ENCODE measurements at places on chromosomes 13 and 19. TPM values are rescaled to one million over a fixed set of nuclear protein-coding genes. Genes with fewer than 3 reads are reported as not detected.
A peak's percentile ranks its signal among the peaks of the same experiment; 100 is the strongest.

The CGB2 gene
- polyA plus RNA-seq: not detected

DNA sequence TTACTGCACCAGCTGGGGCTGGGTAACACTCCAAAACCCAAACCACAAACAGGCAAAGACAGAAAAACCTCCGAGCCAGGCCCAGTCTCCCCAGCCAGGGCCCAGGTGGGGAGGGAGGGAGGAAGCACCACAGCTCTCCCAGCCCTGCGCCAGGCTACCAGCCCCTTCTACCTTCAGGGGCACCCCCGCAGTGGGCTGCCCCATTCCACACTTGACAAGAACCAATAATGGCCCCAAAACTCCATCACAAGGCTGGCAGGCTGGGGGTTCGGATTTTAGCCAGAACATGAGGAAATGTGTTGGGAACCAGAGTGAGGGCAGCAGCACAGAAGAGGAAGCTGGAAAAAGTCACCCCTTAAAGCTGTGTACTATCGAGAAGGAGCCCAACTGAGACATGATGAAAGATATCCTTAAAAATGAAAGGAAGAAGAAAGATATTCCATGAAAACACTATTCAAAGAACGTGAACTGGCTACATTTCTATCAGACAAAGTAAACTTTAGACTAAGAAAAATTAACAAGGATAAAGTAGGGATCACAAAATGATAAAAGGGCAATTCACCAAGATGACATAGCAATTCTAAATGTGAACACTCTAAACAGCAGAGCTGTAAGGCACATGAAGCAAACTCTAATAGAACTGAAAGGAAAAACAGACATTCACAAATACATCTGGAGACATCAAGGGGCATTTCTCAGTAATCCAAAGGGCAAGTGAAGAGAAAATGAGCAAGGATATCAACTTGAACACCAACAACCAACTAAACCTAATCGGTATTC, 12.9 kb downstream of the TUBGCP3 start:
- H3K27me3 ChIP-seq: no peaks in the 10 kb centered on the region
- no peaks in the 10 kb centered on the region for H3K4me1 ChIP-seq
- H3K4me3 ChIP-seq: no peak overlapping the region
- no peaks in the 10 kb centered on the region for H3K36me3 ChIP-seq

GRCh38 chr19:46950526-46951170, 69.0 kb upstream of the NPAS1 start:
- H3K27me3 ChIP-seq: no peaks in the 10 kb centered on the region
- DNase-seq: no peak
- H3K4me3 ChIP-seq: no peak overlapping the region
- H3K27ac ChIP-seq: no peak overlapping the region

GRCh38 chr13:26813980-26814348, 53.4 kb upstream of the GPR12 start:
- no peak for DNase-seq
- H3K36me3 ChIP-seq: no peaks in the 10 kb centered on the region
- peaks cover 2% of the 10 kb centered on the region for H3K4me1 ChIP-seq

DNA sequence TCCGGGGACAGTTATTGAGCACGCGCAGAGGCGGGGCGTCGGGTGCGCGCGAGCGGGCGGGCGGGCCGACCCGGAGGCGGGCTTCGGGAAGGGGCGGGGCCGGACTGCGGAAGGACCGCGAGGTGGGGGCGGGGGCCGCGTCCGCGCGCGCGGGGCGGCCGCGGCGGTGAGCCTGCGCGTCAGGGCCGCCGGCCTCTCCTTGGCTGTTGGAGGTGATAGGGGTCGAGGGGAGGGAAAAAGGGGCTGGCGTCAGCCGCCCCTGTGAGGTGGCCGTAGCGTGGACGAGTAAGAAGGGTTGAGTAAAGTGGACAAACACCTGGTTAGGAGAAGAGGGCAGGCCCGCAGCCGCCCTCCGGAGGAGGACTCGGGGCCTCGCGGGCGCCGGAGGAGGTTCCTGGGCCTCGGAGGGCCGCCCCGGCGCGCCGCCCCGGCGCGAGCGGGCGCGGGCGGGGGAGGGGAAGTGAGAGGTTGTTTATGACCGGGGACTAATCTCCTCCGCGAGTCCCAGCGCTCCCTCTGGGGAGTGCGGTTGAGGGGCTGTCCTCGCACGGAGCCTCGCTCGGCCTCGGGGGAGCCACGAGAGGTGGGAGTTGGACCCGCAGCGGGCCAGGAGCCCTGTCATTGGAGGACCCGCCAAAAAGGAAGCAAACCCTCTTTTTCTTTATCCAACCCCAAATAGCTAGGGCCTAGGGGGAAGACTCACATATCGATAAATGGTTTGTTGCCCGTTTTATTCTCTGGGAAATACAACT, 547 bp upstream of the INTS6 start:
- peaks cover 9% of the 10 kb centered on the region for H3K4me1 ChIP-seq
- no peaks in the 10 kb centered on the region for H3K27me3 ChIP-seq
- no peak for DNase-seq
- peak overlapping the region; percentile 54 for H3K4me3 ChIP-seq
- peaks cover 17% of the 10 kb centered on the region for H3K36me3 ChIP-seq
